ENCODE measurements at places on chromosomes 4 and X. TPM values are rescaled to one million over a fixed set of nuclear protein-coding genes. Genes with fewer than 3 reads are reported as not detected.

Gene TNMD
- total RNA-seq = not detected

Gene PABPC4L
- 0.74 TPM for total RNA-seq

Gene PAQR3
- total RNA-seq = 33.9 TPM

Gene ANK2
- 574 TPM for total RNA-seq

All from temporal lobe (tissue), 4 donors.